ENCODE measurements at places on chromosomes 13 and 19.

DNA sequence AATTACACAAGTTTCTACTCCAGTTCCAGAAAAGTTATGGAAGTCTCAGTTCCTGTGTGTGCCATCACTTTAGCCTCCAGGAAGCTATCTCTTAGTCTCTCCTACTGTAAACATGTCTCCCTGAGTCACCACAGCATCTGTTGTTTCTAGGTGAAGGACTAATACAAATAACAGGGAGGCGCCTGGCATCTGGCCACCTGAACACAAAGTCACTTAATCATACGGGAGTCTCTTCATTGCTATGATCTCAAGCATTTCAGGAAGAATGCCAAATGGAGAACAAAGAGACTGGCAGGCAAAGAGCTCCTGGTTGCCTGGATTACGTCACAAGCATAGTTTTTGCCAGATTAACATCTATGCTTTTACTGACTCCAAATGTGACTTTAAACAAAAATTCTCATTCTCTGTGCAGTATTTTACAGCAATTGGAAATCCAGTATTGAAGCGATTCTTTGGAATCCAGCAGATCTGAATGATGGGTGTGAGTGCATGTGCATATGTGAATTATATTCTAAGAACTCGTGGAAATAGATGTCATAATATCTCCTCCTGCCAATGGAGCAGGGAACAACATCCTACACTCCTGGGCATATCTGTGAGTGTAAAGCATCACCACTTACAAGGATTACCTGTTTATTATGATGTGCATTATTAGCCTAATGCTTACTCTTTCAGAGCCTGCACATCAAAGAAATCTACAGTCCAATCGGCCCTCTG, 572.8 kb downstream of the PCDH9 start:
- no peak for DNase-seq

- DNase-seq = no peak
Observed at GRCh38 chr19:38079926-38080380, 144.1 kb downstream of the DPF1 start.

GRCh38 chr13:30806784-30807183, 71.4 kb downstream of the ALOX5AP start:
- DNase-seq = no peak

- DNase-seq = no peak
Observed at GRCh38 chr19:46294494-46294893, 2.3 kb upstream of the HIF3A start.

- no peak for DNase-seq
Observed at GRCh38 chr19:46787331-46788261, 798 bp downstream of the SLC1A5 start.

- no peak for DNase-seq
Observed at GRCh38 chr19:10927730-10928562, 493 bp downstream of the YIPF2 start.

- DNase-seq = no peak
Observed at GRCh38 chr13:30618186-30618929, 638 bp downstream of the USPL1 start.

GRCh38 chr13:96020931-96021330, 32.3 kb downstream of the UGGT2 start:
- no peak for DNase-seq

DNA sequence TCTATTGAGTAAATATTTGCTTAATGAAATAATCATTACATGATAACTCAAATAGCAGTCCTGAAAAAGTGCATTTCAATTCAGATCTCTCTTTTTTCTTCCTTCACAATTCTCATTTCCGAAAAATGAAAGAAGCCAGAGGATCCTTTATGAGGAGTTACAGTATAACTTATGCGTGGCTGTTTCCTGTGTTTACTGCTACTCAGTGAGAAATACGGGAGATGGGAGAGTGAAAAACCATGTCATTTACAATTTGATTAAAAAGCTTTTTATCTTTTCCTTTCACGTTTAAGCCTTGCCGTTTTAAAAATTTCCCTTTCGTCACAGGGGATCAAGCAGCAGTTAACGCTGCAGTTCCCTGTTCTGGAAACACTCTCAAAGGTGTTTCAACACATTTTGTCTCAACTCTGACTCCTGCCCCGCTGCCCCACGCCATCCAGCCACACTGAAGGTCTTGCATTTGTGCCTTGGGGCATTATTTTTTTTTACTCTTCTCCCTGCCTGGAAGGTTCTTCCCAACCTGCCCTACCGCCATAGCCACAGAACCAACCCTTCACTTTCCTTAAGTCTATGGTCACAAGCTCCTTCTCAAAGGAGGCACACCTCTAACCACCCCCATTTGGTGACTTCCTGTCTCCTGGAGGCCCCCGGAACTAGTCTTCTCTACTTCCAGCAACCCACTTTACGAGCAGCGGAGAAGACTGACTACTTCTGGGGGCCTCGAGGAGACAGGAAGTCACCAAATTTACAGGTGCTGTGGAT, 17.0 kb downstream of the KL start:
- DNase-seq = no peak

- DNase-seq = no peak
Observed at GRCh38 chr19:42295831-42296525, 6.0 kb upstream of the PRR19 start.

Measured in cortex of kidney (tissue), 1 donor.